ENCODE measurements at places on chromosomes 1 and 21. TPM values are rescaled to one million over a fixed set of nuclear protein-coding genes. Genes with fewer than 3 reads are reported as not detected.

ALPL gene
- 19.8 TPM for total RNA-seq

- DNase-seq = no peak
Observed at GRCh38 chr1:171221665-171222591, 26.4 kb upstream of the FMO1 start.

PLA2G2C gene
- not detected for total RNA-seq

GRCh38 chr1:238674316-238674715 lies 712.1 kb upstream of the CHRM3 start:
- no peak for DNase-seq

- DNase-seq = no peak
Observed at GRCh38 chr1:15684042-15684461, at the start of gene PLEKHM2. Gene PLEKHM2 (plus strand): TSS chr1:15684320. CDS start chr1:15684559, 239 bp downstream.

- DNase-seq = no peak
Observed at GRCh38 chr1:84689514-84690396, 506 bp downstream of the SSX2IP start.

- DNase-seq = no peak
Observed at GRCh38 chr1:184820218-184820750, 65.6 kb upstream of the EDEM3 start.

ZNF648 gene
- total RNA-seq = 0.81 TPM

DPT gene
- total RNA-seq = not detected

DNA sequence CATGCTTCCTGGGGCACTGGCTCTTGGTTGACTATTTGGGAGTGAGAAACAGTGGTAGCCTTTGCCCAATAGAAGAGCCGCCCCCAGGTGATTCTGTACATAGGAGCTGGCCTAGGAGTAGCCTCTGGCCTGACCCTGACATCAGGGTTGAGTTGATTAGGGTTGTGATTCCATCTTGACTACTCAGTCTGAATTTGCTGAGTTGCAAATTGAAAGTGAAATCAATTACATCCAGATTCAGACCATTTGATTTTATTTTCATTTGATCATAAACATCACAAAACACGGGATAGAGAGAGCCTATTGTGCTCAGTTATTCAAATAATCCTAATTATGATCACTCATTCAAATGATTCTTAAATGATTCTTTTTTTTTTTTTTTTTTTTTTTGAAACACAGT lies 253.2 kb downstream of the KIF26B start:
- no peak for DNase-seq

DNA sequence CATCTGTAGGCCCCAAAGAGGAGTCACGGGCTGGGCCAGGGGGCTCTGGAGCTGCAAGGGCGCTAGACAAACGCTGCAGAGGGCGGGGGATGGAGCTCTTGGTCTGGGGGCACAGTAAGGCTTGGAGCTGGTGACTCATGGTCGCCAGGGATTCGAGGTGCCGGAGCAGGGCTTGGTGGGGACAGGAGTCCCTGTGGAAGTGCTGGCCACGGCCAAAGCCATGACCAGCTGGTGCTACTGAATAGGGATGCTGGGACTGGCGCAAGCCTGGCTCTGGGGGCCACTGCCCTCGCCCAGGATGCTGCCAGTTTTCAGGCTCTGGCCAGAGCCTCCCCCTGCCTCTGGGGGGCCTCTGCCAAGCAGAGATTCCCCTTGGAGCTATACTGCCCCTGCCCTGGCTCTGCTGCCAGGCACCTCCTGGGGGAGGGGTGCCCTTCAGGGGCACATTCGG lies 25.2 kb downstream of the SPOCD1 start:
- no peak for DNase-seq

AZIN2 gene
- total RNA-seq = 5.2 TPM

DNA sequence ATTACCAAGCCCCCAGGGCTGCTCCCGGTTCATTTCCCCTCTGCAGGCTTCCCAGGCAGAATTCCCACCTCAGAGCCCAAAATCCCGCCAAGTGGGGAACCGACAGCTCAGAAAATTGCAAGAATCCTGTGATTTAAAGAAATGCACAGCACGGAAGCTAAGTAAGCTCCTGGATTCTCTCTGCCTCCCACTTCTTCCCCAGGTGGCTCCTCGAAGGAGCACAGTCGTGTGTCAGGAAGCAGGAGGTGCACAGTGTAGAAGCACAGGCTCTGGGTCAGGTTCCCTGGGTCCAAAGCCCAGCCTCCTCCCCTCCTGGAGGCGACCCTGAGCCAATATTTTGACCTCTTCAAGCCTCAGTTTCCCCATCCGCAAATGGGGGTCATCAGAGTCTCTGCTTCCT lies 74.7 kb downstream of the FBXO2 start:
- no peak for DNase-seq

DNA sequence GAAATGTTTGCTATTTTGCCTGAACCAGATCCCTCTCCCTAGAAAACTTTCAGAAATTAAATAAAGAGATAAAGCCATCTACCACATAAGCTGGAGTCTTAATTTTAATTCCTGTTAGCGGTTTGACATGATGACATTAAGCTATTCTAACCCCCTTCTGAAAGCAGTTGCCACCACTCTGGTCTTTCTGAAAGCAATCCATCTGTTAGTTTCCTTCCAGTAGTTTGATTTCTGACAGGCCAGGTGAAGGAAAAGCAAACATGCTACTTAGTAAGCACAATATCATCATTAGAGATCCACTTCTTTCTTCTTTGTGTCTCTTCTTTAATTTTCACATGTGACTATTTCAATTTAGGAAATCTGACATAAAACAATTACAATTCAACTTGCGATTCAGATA lies 39.9 kb downstream of the RGL1 start:
- DNase-seq = no peak

CELA2B gene
- not detected for total RNA-seq

DNA sequence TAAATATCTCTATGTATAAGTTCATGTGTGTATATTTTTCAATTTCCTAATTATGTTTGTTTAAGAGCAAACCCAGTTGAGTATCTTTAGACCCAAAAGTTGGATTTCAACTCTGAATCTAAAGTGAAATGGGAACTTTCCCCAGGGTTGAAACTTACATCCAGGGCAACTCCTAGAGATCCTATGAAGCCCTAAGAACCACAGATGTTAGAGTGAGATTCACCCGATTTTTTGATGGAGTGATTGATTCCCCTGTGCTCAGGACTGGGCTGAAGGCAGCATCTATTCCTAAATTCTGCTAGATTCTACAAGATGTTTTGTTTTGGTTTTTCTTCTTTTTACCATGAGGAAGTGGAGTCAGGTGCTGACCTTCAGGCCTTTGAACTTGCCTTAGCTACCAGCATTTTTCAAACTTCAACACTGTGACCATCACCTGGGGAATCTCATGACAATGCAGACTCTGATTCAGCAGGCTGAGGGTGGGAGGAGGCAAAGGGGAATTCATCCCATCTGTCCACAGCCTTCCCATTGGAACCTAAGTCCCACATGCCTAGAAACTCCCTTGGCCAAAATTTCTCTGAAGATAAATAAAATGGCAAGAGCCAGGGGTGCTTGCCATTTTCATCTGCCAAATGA lies 145.5 kb downstream of the ETS2 start:
- DNase-seq = no peak

GRCh38 chr21:30623362-30623761 lies 2.9 kb downstream of the KRTAP20-4 start:
- DNase-seq = no peak

GRCh38 chr1:11558276-11558675 lies 79.3 kb downstream of the DISP3 start:
- DNase-seq = no peak

GBP3 gene
- total RNA-seq = not detected

- no peak for DNase-seq
Observed at GRCh38 chr1:56780128-56780750, 39.0 kb downstream of the FYB2 start.

GRCh38 chr1:204465546-204466415 lies 28.8 kb downstream of the PIK3C2B start:
- no peak for DNase-seq

DNA sequence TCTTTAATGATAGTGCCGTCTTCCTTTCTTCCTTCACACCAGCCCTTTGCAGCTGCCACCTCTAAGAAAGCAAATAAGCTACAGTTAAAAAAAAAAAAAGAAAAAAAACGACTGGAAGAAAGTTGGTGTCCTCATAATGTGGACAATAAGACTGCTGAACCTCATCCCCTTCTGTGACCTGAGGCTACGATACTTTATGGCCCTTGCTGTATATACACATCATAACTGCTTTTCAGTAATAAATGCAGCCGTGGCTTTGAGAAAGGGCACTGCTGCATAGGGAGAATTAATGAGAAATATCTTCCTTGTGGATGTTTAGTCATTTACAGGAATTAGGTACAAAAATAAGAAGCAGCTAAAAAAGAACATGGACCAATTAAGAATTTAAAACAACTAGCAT lies 333.8 kb upstream of the ADGRL2 start:
- DNase-seq = no peak

DNA sequence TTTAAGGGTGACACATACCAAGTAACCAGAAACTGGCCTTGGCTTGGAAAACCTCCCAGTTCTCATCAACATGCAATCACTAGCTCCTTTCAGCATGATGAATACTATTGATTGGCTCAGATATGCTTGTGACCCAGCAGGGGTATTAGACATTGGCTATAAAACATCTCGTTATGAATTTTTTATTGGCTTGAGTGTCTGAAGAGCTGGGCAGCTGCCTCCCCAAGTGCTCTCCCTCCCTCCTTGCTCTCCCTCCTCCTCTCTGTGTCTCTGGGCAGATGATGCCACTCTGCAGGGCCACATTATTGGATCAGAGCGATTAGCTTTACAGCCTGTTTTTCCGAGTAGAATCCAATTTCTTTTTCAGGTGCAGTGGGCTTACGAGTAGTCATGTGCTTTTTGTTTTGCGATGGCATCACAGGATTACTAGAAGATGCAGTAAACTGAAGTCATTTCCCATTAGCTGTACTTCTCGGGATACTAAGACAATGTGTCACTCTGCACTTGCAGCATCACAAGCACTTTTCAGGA lies 79.3 kb upstream of the ATF3 start:
- no peak for DNase-seq

All from progenitor cell of endocrine pancreas (in vitro differentiated cells).